ENCODE measurements at places on chromosomes 12 and 14.
A peak's percentile ranks its signal among the peaks of the same experiment; 100 is the strongest.

DNA sequence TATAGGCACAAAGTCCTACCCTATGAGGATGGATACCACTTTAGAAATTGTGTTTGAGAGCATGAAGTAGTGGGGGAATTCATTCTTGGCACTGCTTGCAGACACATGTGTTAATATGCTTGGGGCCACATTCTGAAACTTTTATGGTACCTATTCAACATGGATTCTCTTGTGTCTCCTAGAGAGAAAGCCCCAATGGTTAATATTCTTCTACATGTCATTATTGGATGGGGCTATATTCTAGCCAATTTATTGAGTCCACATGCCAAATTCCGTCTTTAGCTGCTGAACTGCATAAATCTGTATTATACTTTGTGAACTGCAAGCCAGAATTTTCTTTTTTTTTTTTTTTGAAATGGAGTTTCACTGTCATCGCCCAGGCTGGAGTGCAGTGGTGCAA, 140.0 kb downstream of the KICS2 start:
- DNase-seq: no peak

DNA sequence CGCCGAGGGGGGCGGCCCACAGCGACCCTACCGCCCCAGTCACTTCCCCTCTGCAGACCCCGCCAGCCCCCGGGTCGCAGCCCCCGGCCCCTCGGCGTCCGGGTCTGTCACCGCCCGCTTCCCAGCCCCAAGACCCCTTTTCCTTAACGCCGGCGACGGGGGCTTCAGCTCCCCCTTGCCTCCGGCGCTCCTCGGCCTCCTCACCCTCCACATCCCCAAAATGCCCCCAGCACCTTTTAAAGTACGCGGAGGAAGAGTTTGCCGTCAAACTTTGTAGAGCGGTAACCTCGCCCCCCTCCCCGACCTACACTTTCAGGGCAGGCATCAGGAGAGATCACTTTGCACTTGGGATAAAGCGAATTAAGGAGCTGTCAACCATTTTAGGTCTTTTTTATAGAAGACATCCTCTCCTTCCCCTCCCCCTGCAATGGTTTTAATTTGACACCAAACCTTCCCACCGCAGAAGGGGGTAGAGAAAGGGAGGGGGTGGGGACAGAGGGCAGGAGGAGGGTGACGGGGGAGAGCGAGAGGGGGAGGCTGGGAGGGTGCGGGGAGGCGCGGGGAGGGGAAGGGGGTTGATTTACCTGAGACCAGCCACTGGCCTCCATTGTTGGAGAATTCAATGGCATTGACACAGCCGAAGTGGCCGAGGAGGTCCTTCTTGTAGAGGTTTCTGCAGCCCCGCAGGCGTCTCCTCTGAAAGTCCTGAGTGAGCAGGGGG, 578 bp downstream of the DCAF5 start:
- DNase-seq: peak; percentile 35

DNA sequence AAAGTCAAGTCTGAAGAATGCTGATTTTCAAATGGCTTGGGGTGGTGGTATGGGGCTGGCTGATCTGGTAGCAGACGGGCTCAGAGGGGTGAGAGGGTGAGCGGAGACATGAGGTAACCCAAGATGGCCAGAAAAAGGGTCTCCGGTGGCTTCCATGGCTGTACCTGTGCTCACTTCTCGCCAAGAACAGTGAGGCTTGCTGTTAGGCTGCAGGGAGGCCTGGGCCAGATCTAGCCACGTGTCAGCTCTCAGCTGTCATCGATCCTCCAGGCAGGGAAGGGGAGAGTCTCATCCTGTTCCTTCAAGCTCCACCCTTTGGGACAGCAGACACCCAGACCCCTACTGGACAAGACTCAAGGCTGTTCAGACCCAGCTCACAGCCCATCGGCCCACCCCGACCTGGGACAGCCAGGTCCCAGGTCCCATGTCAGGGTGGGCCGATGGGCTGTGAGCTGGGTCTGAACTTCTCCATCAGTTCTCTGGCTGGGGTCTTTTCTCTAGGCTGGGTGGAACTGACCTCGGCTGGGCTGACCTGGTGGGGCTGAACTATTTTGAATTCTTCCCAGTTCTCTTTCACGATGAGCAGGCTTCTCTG, 9.0 kb downstream of the LRTM2 start:
- no peak for DNase-seq

- no peak for DNase-seq
Observed at GRCh38 chr12:10802587-10802986, at the start of gene TAS2R7. Gene TAS2R7, minus strand, starts transcription at chr12:10802627. Its CDS starts 57 bp downstream, at chr12:10802570.

DNA sequence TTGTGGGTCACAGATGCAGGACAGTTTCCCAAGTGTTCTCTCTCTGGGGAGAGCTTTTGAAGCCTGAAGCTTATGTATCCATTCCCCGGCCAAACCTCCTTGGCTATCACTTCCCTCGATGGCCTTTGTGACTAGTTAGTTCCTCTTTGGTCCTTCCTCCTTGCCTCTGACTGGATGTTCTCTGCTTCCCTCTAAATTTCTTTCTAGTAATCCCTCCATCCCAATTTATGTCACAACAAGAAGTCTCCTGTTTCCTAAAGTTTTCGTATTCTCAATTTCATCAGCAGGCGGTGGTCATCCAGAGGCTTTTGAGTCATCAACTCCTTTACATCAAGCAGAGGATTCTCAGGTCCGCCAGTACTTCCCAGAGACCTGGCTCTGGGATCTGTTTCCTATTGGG, 27.5 kb downstream of the A2ML1 start:
- no peak for DNase-seq

DNA sequence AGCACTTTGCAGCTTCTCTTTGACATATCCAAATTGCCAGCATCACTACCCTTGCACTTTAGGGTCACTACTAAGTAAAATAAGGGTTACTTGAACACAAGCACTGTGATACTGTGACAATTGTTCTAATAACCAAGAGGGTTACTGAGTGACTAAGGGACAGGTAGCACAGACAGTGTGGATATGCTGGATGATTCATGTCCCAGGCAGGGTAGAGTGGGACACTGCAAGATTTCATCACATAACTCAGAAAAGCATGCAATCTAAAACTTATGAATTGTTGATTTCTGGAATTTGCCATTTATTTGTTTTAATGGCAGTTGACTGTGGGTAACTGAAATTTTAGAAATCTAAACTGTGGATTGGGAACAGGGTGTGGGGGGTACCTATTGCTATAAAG, 218.8 kb downstream of the KITLG start:
- DNase-seq: no peak

DNA sequence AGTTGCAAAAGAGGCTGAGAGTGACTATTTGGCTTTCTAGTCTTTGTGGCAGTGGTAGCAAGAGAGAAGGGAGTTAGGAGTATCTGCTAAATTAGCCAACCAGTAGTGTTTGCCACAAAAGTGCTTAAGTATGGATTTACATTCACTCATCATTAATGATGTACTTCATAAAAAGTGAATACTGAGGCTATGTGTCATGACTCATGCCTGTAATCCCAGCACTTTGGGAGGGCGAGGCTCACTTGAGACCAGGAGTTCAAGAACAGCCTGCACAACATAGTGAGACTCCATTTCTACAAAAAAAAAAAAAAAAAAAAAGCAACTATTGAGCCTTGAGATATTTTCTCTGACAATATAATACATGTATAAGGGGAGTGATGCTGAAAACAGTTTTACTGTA, 36.8 kb downstream of the CCDC177 start:
- no peak for DNase-seq

GRCh38 chr12:67331123-67331522, 62.0 kb downstream of the CAND1 start:
- no peak for DNase-seq

- no peak for DNase-seq
Observed at GRCh38 chr14:32808644-32809043, 130.0 kb upstream of the NPAS3 start.

GRCh38 chr14:100421756-100422470, 98.8 kb downstream of the SLC25A47 start:
- DNase-seq: no peak

DNA sequence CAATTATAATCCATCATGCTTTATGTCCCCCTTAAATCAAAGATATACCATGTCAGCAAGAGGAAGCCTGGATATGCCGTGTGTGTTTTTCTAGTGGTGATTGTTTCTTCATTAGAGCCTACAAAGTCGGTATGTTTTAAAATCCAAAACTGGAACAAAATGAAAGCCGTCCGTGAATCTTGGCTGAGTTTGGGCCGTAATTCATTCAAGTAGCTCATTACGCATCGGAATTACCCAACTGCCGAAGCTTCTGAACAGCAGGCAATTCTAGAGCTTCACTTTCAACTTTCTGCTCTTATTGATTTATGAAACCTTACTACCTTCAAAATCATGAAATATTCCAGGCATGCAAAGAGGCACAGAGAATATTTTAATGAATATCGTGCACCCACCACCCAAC, 224.7 kb downstream of the AACS start:
- DNase-seq: no peak

Measured in T-helper 22 cell (primary cell).